ENCODE measurements at places on chromosomes 11 and 22. TPM values are rescaled to one million over a fixed set of nuclear protein-coding genes. Genes with fewer than 3 reads are reported as not detected.

DNA sequence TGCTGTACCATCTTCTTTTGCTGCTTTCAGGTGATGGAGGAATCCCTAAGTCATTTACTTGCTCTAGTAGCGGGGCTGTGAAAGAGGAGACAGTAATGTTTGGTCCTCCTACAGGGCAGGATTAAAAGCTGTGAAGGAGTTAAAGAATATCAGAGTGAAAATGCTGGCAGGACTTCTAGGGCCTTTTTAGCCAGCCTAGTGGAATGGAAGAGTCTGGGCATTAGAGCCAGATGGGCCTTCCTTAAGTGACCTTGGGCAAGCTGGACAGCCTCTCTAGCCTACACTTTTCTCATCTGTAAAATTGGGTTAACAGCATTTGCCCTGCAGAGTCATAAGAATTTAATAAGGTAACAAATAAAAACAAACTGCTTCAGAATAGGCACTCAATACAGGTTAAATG, 114.7 kb downstream of the RBFOX2 start:
- no peak for DNase-seq

The NXPE2 gene
- not detected for total RNA-seq

- DNase-seq, result no peak
These were observed 589.0 kb upstream of the CNTN5 start for GRCh38 chr11:98431463-98432359.

DNA sequence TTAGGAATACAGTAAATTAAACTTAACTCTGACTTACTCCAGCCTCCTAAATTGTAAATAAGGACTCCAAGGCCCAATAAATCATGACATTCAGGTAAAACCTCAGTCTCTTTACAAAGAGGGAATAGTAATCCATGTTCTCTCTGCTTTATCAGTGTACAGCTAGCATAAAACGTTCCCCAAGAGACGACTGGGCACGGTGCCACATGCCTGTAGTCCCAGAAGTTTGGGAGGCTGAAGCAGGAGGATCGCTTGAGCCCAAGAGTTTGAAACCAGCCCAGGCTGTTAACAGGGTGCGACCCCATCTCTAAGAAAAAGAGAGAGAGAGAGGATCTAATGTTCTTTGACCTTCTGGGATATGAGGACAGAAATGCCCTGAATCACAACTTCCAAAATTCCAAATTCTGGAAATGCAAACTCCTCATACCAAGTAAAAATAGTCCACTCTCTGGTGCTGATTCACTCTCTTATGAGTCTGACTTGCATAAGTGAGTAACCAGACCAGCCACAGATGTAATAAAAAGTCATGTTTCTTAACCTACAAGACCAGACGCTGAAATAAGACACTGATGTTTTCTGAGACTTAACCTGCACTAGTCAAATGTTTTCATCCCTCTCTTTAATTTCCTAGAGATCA, 25.5 kb downstream of the NNMT start:
- no peak for DNase-seq

GRCh38 chr11:1656670-1657069, 27.1 kb downstream of the KRTAP5-5 start:
- no peak for DNase-seq

DNA sequence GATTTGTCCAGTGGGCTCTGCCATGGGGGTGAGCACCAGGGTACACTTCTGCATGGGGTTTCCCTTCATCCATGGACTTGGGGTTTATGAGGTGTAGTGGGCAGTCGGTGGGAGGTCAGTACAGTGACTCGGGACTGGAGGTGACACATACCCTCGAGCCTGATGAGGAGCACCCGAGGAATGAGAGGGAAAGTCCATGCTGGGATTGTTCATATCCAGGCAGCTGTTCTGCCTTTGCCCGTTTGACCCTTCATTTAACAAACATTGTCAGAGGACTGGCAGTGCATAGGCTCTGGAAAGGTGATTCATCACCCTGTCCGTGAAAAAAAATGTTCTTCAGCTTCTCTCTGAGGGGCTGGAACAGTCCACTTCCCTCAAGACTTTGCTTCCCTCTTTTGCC, 2.7 kb downstream of the NAV2 start:
- no peak for DNase-seq

- no peak for DNase-seq
These were observed 914 bp downstream of the INPPL1 start for GRCh38 chr11:72225411-72225951.

The RAC2 gene
- total RNA-seq, result not detected

GRCh38 chr11:86021377-86021776, 47.5 kb downstream of the PICALM start:
- no peak for DNase-seq

DNA sequence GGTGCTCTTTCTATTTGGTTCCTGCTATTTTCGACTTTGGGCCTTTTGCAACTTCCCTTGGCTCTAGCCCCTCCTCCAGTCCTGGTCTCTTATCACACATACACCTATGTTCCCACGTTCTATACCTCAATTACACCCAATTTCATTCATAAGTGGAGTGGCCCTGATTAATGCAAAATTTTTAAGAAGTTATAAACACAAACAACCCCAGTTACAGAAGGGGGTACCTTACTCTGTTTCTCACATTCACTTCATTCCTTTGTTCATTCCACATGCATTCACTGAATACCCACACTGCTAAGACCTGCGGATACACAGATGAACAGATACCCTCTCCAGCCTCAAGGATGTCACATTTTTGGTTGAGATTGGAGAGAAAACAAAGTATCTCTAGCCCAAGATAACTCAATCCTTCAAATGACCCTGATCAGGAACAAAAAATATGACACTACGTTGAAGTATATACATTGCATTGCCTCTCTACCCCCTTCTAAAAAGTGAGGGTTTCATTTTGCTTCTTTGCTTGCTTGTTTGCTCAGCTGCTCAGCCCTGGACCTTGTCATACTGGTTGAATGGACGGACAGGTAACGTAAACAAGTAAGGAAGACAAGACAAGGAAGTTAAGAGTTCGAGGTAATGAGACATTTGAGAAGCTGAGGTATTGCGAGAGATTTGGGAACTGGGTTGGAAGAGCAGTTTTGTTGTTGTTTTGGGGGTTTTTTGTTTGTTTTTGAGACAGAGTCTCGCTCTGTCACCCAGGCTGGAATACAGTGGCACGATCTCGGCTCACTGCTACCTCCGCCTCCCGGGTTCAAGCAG, 3.6 kb upstream of the VPS37C start:
- no peak for DNase-seq

Data from glutamatergic neuron (in vitro differentiated cells).